NCI-H446 treated with DMSO at 0.1 percent for 48 hours (cell line): ENCODE measurements at places on chromosomes 13 and 19.

DNA sequence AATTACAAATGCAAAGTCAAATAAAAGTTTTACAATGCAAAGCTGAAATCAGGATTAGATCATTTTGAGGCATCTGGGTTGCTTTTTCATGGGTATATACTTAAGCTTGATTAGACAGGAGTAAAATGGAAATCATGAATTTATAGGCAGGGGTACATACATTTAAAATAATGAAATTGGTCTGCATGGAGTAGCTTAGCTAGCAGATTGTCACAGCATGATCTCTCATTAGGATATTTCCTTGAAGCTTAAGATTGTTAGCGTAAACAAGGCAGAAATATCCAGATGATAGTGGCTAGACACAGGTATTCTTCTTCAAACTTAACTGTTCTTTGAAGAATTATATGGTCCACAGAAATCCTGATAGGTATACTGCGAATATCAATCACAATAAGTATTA is 1627.0 kb upstream of the PCDH20 start:
- DNase-seq: no peak

DNA sequence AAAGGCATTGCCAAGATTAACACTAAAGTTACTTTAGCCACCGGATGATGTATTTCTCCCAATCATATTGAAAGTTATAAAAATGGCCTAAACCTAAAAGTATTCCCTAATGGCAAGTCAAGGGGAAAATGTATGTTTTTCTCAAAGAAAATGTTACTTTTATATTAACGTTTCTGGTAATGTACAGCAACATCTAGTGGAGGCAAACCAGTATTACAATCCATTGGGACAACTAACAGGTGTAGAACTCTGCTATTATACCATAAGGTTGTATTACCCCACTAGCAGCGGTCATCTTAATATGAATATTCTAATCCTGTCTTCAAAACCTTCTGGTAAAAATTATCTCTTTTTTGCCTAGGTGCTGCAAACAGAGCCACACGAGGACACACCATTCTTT is 69.2 kb downstream of the ZNF100 start:
- no peak for DNase-seq

DNA sequence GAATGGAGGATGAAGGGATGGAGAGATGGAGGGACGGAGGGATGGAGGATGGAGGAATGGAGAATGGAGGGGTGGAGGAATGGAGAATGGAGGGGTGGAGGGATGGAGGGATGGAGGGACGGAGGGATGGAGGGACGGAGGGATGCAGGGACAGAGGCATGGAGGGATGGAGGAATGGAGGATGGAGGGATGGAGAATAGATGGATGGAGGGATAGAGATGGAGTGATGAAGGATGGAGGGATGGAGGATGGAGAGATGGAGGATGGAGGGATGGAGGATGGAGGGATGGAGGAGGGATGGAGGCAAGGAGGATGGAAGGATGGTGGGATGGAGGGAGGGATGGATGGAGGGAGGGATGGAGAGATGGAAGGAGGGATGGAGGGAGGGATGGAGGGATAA is 22.1 kb downstream of the PIP5K1C start:
- no peak for DNase-seq

- DNase-seq: no peak
These were observed 14.0 kb downstream of the ZC3H4 start for GRCh38 chr19:47099576-47100050.

GRCh38 chr13:65417953-65418352 is 1812.2 kb downstream of the PCDH9 start:
- DNase-seq: no peak

DNA sequence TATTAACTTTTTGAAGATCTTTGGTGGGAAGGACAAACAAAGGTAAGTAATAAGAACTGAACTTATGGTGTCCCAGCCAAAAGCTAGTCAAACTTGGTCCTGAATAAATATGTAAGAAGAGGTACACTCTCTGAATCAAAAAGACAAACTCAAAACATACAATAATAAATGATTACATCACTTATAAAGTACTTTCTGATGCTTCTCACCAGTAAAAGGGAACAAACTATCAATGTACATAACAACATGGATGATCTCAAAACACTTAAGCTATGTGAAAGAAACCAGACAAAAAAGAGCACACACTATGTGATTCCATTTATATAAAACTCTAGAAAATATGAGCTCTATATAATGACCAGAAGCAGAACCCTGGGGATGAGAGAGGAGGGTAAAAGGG is 138.3 kb downstream of the VWA8 start:
- no peak for DNase-seq

- no peak for DNase-seq
These were observed 18.4 kb upstream of the IL17D start for GRCh38 chr13:20685092-20685491.
